ENCODE measurements at places on chromosomes 2 and 18.

DNA sequence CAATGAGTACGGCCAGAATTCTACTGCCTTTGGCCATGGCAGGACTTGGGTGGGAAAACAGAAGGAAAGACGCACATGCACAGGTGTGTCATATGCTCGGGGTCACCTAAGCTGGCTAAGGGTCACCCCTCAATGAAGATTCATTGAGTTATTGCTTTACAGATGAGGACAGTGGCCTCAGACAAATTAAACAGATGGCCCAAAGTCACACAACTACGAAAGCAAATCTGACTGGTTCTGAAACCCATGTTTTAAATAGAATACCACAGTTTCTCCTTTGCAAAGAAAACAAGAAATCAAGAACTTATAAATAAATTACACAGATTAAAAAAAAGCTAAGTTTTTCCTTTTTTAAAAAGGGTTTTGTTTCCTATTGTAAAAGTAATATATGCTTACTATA lies 70.5 kb downstream of the ID2 start:
- no peak for DNase-seq

DNA sequence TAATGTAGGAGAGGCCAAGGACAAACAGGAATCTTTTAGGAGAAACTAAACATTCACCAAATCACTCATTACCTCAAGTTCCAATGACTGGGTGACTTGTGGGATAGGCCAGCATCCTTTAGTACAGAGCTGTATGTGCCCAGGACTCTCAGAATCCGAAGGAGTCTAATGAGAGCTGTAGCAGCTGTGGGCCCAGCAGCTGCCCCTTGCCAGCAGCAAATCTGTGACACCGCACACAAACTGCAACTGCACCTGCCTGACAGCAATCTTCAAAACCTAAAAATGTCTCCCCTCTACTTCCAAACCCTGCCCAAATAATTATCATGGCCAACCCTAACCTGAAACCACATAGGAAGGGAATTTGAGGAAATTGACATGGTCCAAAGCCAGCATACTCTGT lies 44.5 kb upstream of the ACVR2A start:
- no peak for DNase-seq

DNA sequence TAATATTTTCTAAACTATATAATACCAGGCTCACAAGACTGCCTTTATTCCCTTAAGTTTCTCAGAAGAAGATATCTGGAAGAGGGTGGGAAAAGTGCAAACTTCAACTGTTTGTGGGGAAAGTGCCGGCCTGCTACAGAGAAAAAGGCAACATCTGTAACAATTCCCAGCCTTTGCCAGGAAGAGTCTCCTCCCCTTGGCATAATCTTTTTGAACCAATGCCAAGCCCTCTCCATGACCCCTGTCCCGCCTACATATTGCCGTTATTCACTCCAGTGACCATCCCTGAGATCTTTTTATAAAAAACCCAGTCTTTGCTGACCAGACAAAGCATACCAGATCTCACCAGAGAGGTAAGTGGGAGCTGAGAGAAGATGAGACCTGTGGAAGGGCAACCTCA lies at the start of gene REG3G:
Gene REG3G, plus strand, starts transcription at position 282 of the 400 bp plus-strand sequence. CDS start 392 bp downstream, outside the sequence.
- no peak for DNase-seq

DNA sequence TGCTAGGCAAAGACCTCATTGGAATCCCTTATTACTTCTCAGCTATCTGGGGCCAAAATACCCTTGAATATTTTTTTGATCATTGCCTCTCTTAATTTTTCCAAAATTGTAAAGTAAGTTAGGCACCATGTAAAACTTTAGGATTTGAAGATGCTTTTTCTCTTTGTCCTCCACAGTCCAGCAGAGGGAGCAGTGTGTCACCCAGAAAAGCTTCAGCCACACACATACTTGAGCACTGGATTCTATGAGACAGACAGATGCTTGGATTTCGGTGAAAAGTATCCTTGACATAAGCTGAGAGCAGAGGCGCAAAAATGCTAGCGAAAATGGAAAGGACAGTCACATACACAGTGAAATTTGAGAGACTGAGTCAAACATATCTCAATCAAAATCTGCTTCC lies 74.7 kb upstream of the KCNJ3 start:
- no peak for DNase-seq
